Dermis blood vessel endothelial cell (primary cell): ENCODE measurements at places on chromosomes 2 and 18. TPM values are rescaled to one million over a fixed set of nuclear protein-coding genes. Genes with fewer than 3 reads are reported as not detected.

The RAB17 gene
- 4.9 and 14.1 TPM in 2 replicates for total RNA-seq

The DAW1 gene
- 0.51 TPM in 1 of 2 replicates, not detected in the other for total RNA-seq

The PFN4 gene
- total RNA-seq: 0.23 and 1.7 TPM in 2 replicates

The SPC25 gene
- 2.6 and 6.4 TPM in 2 replicates for total RNA-seq

The C2orf72 gene
- total RNA-seq: under 0.01 and 1.1 TPM in 2 replicates

The CNDP2 gene
- 124 and 161 TPM in 2 replicates for total RNA-seq

The CGREF1 gene
- total RNA-seq: 4.8 TPM in 2 replicates
